ENCODE measurements at places on chromosomes 11 and 22.

GRCh38 chr22:29716814-29717545 is 2.8 kb upstream of the CABP7 start:
- DNase-seq, result peak; percentile 50

DNA sequence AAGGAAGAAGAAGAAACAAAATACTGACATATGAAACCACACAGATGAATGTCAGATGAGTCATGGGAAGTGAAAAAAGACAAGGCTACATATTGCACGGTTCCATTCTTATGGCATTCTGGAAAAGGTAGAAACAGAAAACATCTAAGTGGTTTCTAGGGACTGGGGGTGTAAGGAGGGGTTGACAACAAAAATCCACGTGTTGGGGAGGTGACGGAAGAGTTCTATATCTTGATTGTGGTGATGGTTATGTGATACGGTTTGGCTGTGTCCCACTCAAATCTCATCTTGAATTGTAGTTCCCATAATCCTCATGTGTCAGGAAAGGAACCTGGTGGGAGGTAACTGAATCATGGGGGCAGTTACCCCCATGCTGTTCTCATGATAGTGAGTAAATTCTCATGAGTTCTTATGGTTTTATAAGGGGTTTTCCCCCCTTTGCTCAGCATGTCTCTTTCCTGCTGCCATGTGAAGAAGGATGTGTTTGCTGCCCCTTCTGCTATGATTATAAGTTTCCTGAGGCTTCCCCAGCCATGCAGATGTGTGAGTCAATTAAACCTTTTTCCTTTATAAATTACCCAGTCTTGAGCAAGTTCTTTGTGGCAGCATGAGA is 6.4 kb upstream of the ARFGAP3 start:
- DNase-seq, result peak; percentile 35

GRCh38 chr11:12272821-12273617 is 104.4 kb upstream of the PARVA start:
- DNase-seq, result no peak

- DNase-seq, result no peak
These were observed 58.0 kb upstream of the FGF3 start for GRCh38 chr11:69877235-69877634.

- no peak for DNase-seq
These were observed 5.4 kb downstream of the IZUMO1R start for GRCh38 chr11:94309757-94310156.

GRCh38 chr22:21823740-21824444 is 43.6 kb downstream of the MAPK1 start:
- DNase-seq, result no peak

DNA sequence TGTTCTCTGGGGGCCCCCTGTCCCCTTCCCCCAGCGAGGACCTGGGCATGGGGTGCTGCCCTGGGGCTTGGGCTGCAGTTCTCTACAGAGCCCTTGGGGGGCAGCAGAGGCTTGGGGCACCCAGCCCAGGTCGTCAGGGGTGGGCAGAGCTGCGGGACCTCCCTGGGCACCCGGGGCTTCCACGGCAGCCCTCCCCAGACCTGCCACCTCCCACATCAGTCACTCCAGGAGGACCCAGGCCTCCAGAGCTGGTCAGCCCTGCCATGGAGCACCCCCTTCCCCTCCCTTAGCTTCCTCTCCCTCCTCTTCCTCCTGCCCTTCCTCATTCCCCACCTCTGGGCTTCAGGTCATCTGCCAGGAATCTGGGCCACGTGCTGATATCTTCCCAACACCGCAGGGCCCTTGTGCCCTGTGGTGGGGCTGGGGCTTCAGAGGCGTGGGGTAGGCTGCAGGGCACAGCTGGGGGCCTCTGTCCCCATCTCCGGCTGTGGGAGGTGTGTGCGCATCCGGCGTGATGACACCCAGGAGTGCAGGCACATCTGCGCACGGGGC is 5.8 kb downstream of the TSPAN4 start:
- DNase-seq, result no peak

DNA sequence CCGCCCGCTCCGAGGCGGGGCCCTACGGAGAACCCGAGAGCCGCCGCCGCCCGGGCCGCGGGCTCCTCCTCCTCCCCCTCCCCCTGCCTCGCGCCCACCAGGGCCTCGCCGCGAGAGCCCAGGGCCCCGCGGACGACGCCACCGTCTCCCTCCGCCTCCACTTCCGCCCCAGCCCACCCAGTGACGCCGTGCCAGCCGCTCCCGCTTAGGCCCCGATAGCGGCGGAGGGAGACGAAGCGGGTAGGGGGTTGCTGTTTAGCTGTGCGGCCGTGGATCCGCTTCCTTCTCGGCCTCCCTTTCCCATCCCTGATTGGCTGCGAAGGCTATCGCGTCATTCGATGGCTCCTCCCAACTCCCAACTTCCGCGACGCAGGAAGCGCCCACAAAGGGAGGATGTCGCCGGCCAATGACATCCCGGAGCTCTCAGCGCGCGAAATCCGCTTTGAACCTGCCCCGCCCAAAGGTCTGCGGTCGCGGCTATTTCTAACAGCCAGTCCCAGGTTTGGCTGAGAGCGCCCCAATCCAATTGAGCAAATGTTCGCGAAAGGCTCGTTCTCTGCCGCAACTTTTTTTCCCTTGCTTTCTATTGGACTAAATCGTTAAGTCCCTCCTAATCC is at the start of gene FAM76B:
Gene FAM76B (minus strand): TSS at position 277 of the 617 bp plus-strand sequence. CDS start 304 bp downstream, outside the sequence.
- peak; percentile 98 for DNase-seq

- DNase-seq, result no peak
These were observed 2.5 kb upstream of the CD82 start for GRCh38 chr11:44562845-44563460.

GRCh38 chr22:33684087-33684486 is 236.2 kb downstream of the LARGE1 start:
- no peak for DNase-seq

- DNase-seq, result no peak
These were observed 56.9 kb downstream of the MICAL2 start for GRCh38 chr11:12167061-12168000.
